DMS 273 treated with DMSO at 0.1 percent for 48 hours (cell line): ENCODE measurements at places on chromosomes 3 and 15.

DNA sequence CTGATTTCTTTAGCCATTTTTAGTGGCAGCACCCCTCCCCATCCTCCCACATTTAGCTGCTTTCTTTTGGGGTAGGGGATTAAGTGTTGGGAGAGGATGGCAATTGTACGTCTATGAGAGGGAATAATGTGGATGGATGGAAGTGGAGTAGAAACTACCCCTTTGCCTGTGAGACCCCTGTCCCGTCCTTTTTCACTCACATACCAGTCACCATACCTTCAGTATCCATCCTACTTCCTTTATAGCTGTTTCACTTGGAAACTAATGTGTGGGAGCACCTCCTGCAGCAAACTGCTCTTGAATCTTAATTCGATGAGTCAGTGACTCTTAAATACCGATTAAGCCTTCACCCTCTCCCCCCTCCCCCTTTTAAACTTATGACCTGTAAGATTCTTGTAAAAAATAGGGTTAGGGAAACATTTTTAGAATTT lies 730 bp downstream of the SPRED1 start:
- DNase-seq = no peak

GRCh38 chr15:48103647-48104046 lies 17.1 kb upstream of the SLC24A5 start:
- DNase-seq = no peak

DNA sequence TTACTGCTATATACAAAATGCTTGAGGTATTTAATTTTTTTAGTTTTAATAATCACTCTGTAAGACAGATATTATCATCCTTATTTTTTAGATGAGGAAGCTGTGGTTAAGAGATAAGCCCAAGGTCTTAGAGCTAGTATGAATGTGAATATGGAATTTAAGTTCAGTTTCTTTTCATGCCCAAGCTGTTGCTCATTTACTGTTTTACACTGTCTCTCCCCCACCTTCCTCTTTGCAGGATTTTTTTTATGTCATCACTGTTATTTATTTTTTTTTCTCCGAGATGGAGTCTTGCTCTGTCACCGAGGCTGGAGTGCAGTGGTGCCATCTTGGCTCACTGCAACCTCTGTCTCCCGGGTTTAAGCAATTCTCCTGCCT lies 22.5 kb downstream of the MAP2K5 start:
- no peak for DNase-seq

- DNase-seq = no peak
Measured at GRCh38 chr3:100769693-100770092, 60.4 kb downstream of the TFG start.

DNA sequence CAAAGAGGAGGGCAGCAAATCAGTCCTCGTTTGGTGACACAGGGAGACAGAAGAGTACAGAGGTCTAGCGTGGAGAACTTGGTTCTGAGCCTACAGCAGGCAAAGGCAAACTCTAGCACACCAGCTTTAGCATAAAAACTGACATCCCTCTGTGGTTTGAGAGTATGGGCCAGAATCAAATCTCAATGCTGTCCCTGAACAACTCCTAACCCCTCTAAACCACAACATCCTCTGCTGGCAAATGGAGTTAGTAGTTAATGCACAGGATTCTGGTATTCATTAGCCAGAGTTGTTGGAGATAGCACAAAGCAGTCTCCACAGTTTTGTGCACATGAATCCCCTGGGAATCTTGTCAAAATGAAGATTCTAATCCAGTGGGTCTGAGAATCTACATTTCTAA lies 315.8 kb downstream of the NTRK3 start:
- DNase-seq = no peak

- no peak for DNase-seq
Measured at GRCh38 chr15:31207246-31207645, 105.7 kb upstream of the TRPM1 start.

GRCh38 chr3:175456466-175456865 lies 597.3 kb downstream of the NAALADL2 start:
- no peak for DNase-seq

- DNase-seq = no peak
Measured at GRCh38 chr15:43519196-43519595, 1.8 kb downstream of the MAP1A start.

- no peak for DNase-seq
Measured at GRCh38 chr3:56291244-56291680, 177.0 kb downstream of the ERC2 start.

DNA sequence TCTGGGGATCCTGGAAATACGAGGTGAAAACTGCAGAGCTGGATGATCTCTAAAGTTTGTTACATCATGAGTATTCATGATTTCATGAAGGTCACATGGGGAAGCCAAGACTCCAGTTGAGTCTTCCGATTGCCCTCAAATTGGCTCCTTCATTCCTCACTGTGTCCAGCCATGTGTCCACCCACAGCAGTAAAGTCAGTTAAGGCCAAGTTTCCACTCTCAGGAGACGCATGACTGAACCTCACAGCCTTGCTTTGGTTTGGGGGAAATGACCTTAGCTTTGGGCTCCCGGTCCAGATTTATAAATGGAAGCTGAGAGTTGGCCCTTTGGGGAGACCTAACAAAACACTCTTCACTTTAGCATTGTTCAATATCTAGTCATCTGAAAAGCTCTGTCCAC lies 289.7 kb upstream of the MCTP2 start:
- DNase-seq = no peak

DNA sequence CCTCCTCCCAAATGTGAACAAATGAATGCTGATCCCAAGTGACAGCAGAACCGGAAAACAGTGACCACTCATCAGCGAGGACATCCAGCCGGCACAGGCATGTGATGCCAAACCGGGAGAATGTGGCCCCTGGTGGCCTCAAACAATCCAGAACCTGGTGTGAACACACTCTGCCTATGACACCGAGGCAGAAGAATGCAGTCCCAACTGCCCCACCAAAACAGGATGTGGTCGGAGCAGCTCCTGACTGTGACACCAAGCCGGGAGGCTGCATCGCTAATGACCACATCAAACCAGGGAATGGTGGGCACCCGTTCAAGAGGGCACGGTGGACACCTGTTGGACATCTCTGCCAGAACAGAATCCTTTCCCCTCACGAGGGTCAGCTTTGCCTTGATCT lies 15.4 kb downstream of the SCN5A start:
- DNase-seq = no peak

GRCh38 chr3:194738254-194739093 lies 52.8 kb downstream of the FAM43A start:
- DNase-seq = peak; percentile 91

DNA sequence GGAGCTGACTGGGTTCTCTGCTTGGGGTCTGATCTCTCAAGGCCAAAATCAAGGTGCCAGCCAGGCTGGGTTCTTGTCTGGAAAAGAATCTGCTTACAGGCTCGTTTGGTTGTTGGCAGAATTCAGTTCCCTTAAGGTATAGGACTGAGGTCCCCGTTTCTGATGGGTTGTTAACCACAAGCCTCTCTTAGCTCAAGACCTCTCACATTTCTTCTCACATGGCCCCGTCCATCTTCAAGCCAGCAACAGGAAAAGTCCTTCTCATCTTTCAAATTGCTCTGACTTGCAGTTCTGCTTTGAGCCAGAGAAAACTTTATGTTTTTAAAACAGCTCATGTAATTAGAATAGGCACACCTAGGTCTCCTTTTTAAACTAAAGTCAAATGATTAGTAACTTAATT lies 20.4 kb downstream of the UACA start:
- peak; percentile 36 for DNase-seq

- peak; percentile 98 for DNase-seq
Measured at GRCh38 chr3:142857056-142857455, 31.8 kb downstream of the PCOLCE2 start.

- no peak for DNase-seq
Measured at GRCh38 chr3:69324362-69325025, 61.4 kb downstream of the FRMD4B start.

DNA sequence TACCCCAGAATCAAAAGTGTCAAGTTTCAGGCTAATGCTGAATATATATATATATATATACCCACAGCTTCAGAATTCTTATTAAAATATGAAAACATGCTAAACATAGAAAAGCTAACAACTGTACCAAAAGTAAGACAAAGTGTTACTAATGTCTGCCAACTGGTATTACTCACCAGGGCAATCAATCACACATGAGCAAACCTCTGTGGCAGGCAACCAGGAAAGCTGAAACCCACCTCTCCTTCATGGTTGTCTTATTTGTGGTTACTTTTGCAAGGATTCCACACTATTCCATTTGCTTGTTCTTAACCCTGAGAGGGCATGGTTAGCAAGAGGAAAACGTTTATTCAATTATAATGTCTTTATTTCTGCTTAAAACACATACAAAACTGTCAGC lies 512.3 kb upstream of the MDFIC2 start:
- DNase-seq = no peak

GRCh38 chr3:194843556-194843955 lies 157.9 kb downstream of the FAM43A start:
- DNase-seq = no peak
